ENCODE measurements at places on chromosomes 16 and 17. TPM values are rescaled to one million over a fixed set of nuclear protein-coding genes. Genes with fewer than 3 reads are reported as not detected.

DNA sequence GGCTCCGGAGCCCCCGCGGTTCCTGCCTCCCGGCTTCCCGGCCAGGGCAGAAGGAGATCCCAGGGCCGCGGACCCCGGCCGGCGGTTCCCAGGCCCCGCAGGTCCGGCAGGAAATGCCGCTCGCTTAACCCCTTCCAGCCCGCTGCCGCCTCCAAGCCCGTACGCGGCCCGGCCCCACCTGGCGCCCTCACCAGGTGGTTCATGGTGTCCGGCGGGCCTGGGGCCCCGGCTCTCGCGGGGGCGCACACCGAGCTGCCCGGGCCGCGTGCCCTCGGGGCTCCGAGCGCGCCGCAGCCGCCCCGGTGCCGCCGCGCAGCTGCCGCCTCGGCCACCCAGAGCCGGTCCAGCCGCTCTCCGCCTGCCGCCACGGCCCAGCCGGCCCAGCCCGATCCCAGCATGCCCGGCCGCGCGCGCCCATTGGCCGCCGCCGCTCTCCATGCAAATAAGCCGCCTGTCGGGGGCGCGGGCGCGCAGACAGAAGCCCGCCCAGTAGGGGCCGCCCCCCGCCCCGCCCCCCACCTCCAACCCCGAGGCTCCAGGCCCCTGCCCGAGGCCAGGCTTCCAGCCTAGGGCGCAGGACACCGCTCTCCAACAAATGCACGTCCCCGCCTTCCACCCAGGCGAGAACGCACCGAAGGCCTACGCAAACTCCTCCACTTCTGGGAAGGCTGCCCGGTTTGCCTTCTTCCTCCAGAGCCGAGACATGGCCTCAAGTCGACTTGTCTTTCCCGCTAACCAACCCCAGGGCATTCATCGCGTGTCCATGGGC, at the start of gene BCAR1:
TSS of gene BCAR1 (minus strand) at position 345 of the 769 bp plus-strand sequence. CDS start at position 203, 142 bp downstream.
- peak; percentile 93 for DNase-seq

The SGF29 gene
- total RNA-seq, result 17.1 TPM

- no peak for DNase-seq
Observed at GRCh38 chr17:2939714-2940351, 123.6 kb downstream of the OR1D5 start.

The PLK1 gene
- 14.2 TPM for total RNA-seq

- DNase-seq, result no peak
Observed at GRCh38 chr17:869567-870525, 87.7 kb downstream of the MRM3 start.

- DNase-seq, result no peak
Observed at GRCh38 chr17:45264988-45265387, 3.1 kb upstream of the SPATA32 start.

GRCh38 chr16:50304467-50305440, 38.4 kb downstream of the ADCY7 start:
- DNase-seq, result peak; percentile 87

The KRT9 gene
- total RNA-seq, result not detected

DNA sequence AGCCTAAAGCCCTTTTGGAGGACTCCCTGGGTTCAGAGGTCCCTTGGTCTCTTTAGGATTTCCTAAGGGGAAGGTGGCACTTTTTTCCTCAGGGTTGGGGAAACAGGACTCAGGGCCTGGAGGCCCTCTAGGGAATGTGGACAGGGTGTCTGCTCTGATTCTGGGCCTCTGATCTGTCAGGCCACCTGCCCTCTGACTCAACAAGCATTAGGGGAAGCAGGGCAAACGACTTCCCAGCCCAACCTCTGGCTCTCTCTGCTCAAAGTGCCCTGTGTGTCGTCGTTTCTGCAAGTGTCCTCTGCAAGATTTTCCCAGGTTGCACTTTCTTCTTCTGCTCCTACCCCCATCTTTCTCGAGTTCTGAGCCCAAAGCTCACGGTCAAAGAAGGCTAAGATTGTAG, 6.6 kb upstream of the IGFBP4 start:
- no peak for DNase-seq
